AG04449 (cell line): ENCODE measurements at places on chromosomes 13 and 19.

- DNase-seq, result no peak
These were observed 17.1 kb upstream of the CHST8 start for GRCh38 chr19:33604651-33605050.

- DNase-seq, result no peak
These were observed 33.1 kb upstream of the MTIF3 start for GRCh38 chr13:27483421-27483820.

DNA sequence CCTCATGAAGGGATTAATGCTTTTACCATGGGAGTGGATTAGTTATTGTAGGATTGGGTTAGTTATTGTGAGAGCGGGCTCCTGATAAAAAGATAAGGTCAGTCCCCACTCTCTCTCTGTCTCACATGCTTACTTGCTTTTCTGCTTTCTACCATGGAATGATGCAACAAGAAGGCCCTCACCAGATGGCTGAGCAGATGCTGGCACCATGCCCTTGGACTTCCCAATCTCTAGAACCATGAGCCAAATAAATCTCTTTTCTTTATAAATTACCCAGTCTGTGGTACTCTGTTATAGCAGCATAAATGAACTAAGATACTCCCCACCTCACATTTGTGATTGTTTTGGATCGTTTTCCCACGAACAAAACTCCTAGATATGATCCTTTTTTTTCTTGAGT, 353.8 kb downstream of the DNAJC15 start:
- DNase-seq, result no peak

GRCh38 chr13:35763782-35764123, 287.3 kb upstream of the MAB21L1 start:
- DNase-seq, result no peak

DNA sequence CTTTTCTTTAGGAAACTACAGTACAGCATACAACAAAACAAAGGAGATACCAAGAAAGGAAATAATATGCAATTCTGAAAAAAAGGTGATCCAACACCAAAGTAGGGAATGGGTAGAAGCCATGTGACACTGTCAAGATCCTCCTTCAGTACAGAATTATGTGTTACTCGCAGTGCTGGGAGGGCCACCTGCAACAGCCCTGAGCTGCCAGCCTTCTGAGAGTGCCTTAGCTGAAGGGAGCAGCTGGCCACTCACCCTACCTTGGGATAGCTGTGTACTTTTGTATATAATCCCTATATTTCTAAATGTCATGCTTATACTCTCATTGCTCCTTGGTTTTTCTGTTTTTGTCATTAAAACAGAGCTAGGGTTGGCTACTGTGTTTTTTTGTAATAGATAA, 1518.2 kb upstream of the PCDH20 start:
- no peak for DNase-seq

- no peak for DNase-seq
These were observed 23.7 kb downstream of the PCID2 start for GRCh38 chr13:113184568-113185440.

DNA sequence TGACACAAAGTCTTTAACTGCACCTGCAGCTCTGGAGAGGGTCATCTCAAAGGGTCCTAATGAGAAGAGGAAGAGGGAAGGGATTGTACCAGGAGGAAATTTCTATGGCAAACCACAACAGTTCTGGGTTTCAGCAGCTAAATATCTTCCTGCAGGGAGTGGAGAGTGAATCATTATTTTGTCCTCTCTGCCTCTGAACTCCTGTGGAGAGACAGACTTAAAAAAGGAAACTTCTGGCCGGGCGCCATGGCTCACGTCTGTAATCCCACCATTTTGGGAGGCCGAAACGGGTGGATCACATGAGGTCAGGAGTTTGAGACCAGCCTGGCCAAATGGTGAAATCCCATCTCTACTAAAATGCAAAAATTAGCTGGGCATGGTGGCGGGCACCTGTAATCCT, 16.9 kb upstream of the C1QTNF9 start:
- DNase-seq, result no peak

DNA sequence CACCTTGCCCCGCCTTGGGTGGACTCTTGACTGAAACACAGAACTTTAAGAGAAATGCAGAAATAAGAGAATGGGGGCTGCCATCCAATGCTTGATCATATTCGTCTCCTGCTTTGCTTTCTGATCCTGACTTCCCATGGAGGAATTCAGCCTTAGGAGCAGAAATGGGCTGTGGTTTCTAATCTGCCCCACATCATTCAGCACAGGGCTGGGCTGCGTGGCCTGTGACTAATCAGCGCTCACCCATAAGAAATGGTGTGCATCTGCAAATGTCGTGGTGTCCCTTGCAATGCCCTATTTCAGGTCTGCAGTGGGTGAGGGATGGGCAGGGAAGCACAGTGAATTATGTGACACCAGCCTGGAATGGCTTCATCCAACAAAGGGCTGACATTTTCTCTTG, 60.7 kb upstream of the URI1 start:
- no peak for DNase-seq
